ENCODE measurements at places on chromosomes 7 and 10.

DNA sequence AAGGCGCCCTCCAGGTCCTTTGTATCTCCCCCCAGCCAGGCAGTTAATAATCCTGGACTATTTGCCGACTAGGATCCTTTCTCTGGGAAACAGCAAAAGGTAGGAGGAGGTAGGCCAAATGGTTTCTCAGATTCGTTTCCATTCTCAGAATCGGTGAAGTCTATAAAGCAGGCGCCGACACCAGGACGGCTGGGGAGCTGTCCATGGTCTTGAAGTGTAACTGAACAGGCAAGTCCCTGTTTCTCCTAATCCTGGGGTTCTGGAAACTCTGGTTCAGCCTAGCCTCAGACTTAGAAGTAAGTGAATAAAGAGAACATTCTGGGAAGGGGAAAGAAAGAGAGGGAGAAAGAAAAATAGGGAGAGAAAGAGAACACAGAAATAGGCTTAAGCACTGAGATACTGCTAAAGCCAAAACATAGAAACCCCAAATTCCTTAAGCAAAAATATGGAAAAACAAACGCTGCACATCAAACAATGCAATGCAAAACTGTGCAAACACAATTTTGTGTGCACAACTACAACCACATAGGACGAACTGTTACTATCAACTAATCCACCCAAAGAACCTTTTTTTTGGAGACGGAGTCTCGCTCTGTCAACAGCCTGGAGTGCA, 11.1 kb upstream of the INA start:
- DNase-seq = no peak
- H3K27me3 ChIP-seq = no peaks in the 10 kb centered on the region
- H3K27ac ChIP-seq = no peak overlapping the region
- no peaks in the 10 kb centered on the region for H3K36me3 ChIP-seq
- no peak overlapping the region for H3K4me3 ChIP-seq

GRCh38 chr7:55120501-55121198, 101.8 kb downstream of the EGFR start:
- no peaks in the 10 kb centered on the region for H3K27me3 ChIP-seq
- H3K4me1 ChIP-seq = peaks cover 23% of the 10 kb centered on the region
- peak overlapping the region; percentile 94 for H3K27ac ChIP-seq
- H3K4me3 ChIP-seq = no peak overlapping the region
- no peaks in the 10 kb centered on the region for H3K36me3 ChIP-seq
- DNase-seq = no peak

DNA sequence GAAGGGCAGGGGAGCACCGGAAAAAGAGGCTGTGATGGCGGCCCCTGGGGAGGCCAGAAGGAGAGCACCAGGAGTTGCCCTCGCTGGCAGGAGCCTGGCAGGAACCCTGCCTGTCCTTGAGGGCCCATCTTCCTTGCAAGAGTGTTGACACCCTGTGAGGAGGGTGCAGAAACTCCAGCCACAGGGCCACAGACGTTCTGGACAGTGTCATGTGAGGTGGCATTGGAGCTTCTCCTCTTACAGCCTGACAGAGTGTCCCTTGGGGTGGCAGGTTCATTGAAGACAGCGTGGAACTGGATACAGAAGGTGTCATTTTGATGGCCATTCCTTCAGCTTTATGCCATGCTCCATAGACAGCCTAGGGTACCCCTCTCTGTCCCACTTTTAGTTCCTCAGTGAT, 54.2 kb downstream of the RBM20 start:
- no peak overlapping the region for H3K27ac ChIP-seq
- H3K27me3 ChIP-seq = no peaks in the 10 kb centered on the region

- H3K27ac ChIP-seq = no peak overlapping the region
- no peaks in the 10 kb centered on the region for H3K4me1 ChIP-seq
- no peaks in the 10 kb centered on the region for H3K36me3 ChIP-seq
- DNase-seq = no peak
- H3K4me3 ChIP-seq = no peak overlapping the region
- H3K27me3 ChIP-seq = no peaks in the 10 kb centered on the region
These were observed 81.7 kb downstream of the HDAC9 start for GRCh38 chr7:18577096-18577771.

- no peaks in the 10 kb centered on the region for H3K4me1 ChIP-seq
- no peak overlapping the region for H3K4me3 ChIP-seq
- H3K27ac ChIP-seq = no peak overlapping the region
These were observed 75.3 kb upstream of the PPP1R9A start for GRCh38 chr7:94832051-94832450.

GRCh38 chr10:23694446-23694920, 255.6 kb downstream of the OTUD1 start:
- H3K4me1 ChIP-seq = peaks cover 15% of the 10 kb centered on the region
- no peaks in the 10 kb centered on the region for H3K27me3 ChIP-seq
- no peak overlapping the region for H3K27ac ChIP-seq
- peak overlapping the region; percentile 61 for H3K4me3 ChIP-seq

DNA sequence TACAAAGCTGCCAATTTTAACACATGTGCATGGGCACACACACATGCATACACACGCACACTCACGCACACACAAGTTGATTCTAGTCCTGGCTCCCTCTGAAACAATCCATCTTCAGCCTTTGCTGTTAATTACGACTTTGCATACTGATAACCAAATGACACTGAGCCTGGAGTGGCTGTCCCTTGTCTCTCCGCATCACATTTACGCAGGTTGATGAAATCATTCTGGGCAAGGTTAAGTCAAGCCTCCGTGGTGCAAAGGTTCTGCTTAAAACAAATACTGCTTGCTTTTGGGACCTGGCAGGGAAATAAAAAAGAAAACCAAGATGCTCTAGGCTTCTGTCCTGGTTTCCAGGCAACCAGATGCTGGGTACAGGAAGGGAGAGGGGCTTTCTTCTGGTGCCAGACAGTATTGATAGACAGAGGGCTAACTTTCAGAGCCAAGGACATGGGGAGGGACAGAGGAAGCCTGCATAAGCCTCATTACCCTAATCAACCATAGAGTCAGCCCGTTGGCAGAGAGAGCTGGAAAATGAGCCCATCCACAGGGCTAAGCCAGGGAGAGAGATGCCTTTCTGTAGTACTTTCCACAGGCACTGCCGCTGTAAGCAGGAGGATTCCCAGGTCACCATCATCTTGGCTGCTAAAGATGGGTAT, 233.0 kb downstream of the WDR11 start:
- no peak overlapping the region for H3K4me3 ChIP-seq
- no peaks in the 10 kb centered on the region for H3K36me3 ChIP-seq
- no peak for DNase-seq
- H3K27ac ChIP-seq = no peak overlapping the region
- no peaks in the 10 kb centered on the region for H3K4me1 ChIP-seq
- no peaks in the 10 kb centered on the region for H3K27me3 ChIP-seq

GRCh38 chr7:132934017-132934416, 147.9 kb downstream of the CHCHD3 start:
- no peak overlapping the region for H3K27ac ChIP-seq
- H3K36me3 ChIP-seq = no peaks in the 10 kb centered on the region
- no peak for DNase-seq
- H3K4me3 ChIP-seq = no peak overlapping the region
- H3K4me1 ChIP-seq = no peaks in the 10 kb centered on the region

DNA sequence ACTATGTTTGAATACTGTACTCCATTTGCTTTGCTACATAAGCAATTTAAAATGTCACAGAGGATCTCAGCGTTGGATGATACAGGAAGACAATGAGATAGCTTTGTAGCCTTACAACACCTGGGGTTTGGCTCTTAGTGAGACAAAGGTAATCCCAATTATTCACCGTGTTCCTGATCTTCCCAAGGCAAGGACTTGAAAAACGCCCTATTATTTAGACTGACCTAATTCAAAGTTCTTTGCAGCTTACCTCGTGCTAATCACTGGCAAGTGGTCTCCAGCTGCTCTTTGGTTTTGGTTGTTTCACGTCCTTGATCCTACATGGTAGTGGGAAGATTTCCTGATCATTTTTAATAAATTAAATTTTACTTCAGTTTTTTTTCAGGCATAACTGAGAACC, 23.0 kb upstream of the C7orf33 start:
- H3K27me3 ChIP-seq = no peaks in the 10 kb centered on the region
- H3K36me3 ChIP-seq = no peaks in the 10 kb centered on the region
- H3K4me3 ChIP-seq = no peak overlapping the region
- DNase-seq = no peak
- no peaks in the 10 kb centered on the region for H3K4me1 ChIP-seq

DNA sequence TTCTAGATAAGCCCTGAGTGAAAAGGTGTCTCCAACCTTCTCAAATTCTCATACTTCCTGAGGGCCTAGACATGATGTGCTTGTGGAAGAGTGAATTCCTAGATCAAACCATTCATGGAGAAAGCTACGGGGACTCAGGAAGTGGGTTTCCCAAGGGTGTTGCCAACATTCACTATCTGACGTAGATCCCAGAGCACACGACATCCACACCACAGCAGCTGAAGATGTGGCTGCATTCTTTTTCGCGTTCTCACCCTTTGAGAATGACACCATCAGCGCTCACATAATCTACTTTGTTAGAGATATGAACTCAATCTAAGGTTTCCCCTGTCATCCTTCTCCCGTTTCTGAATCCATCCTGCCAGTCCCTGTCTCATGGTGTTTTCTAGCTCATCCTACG, 290.8 kb downstream of the DNAJB6 start:
- H3K4me3 ChIP-seq = no peak overlapping the region
- H3K27ac ChIP-seq = no peak overlapping the region
- no peaks in the 10 kb centered on the region for H3K27me3 ChIP-seq
- H3K4me1 ChIP-seq = no peaks in the 10 kb centered on the region
- H3K36me3 ChIP-seq = no peaks in the 10 kb centered on the region
- no peak for DNase-seq

GRCh38 chr7:157628456-157628855, 291.7 kb downstream of the DNAJB6 start:
- no peaks in the 10 kb centered on the region for H3K36me3 ChIP-seq
- H3K27ac ChIP-seq = no peak overlapping the region
- H3K4me3 ChIP-seq = no peak overlapping the region
- DNase-seq = peak; percentile 19
- H3K27me3 ChIP-seq = no peaks in the 10 kb centered on the region
- no peaks in the 10 kb centered on the region for H3K4me1 ChIP-seq

DNA sequence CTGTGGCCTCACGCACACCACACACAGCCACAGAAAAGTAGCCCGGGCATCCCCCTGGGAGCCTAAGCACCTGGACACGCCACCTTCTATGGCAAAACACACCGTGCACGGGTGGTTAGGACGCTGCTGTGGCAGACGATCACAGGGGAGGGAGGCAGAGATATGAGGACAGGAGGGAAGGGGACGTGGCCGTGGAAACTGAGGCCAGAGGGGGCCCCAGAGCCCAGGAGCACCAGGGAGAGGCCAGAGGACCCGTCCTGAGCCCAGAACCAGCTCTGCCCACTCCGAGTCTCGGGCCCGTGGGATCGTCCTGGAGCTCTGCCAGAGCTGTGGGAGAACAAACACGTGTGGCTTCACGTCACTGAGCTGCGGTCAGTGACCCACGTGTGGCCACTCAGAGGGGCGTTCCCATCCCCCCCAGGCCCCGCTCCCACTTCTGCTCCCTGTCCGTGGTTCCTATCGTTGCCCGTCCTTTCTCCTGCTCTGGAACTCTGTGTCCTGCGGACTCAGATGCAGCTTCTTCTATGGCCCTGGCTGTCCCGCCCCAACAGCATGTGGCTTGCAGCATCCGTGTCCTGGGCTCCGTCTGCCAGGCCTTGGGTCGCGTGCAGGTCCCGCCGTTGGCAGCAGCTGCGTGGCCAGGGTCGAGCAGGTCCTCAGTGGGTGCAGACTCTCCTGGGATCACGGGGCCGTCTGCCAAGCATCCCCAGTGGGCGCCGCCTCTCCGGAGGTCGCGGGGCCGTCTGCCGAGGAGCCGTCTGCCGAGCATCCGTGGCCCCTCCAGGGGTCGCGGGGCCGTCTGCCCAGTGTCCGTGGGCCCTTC, 31.0 kb downstream of the GET4 start:
- H3K27me3 ChIP-seq = no peaks in the 10 kb centered on the region
- DNase-seq = no peak
- H3K4me3 ChIP-seq = no peak overlapping the region

GRCh38 chr7:44636041-44636584, 29.7 kb downstream of the OGDH start:
- H3K36me3 ChIP-seq = no peaks in the 10 kb centered on the region
- no peak overlapping the region for H3K27ac ChIP-seq
- no peak for DNase-seq
- no peak overlapping the region for H3K4me3 ChIP-seq
- peaks cover 27% of the 10 kb centered on the region for H3K4me1 ChIP-seq
- no peaks in the 10 kb centered on the region for H3K27me3 ChIP-seq

- no peaks in the 10 kb centered on the region for H3K27me3 ChIP-seq
- no peak overlapping the region for H3K4me3 ChIP-seq
- no peak overlapping the region for H3K27ac ChIP-seq
- no peak for DNase-seq
These were observed 11.5 kb upstream of the AKR1B10 start for GRCh38 chr7:134515569-134516468.

Measured in breast epithelium (tissue), 4 donors.